ENCODE measurements at places on chromosomes 5 and 9. TPM values are rescaled to one million over a fixed set of nuclear protein-coding genes. Genes with fewer than 3 reads are reported as not detected.

The WDR38 gene
- not detected for total RNA-seq

GRCh38 chr9:134205672-134206310 is 41.4 kb upstream of the RNU6ATAC start:
- no peaks in the 10 kb centered on the region for H3K36me3 ChIP-seq
- no peak for DNase-seq
- no peaks in the 10 kb centered on the region for H3K27me3 ChIP-seq
- H3K4me1 ChIP-seq = peaks cover 16% of the 10 kb centered on the region
- no peak overlapping the region for H3K27ac ChIP-seq

- no peaks in the 10 kb centered on the region for H3K36me3 ChIP-seq
- H3K4me1 ChIP-seq = no peaks in the 10 kb centered on the region
- no peaks in the 10 kb centered on the region for H3K27me3 ChIP-seq
- no peak overlapping the region for H3K27ac ChIP-seq
- DNase-seq = no peak
These were observed 235.1 kb upstream of the ADAMTSL1 start for GRCh38 chr9:18238752-18239447.

The RAD17 gene
- total RNA-seq = 13.3 TPM

- peak overlapping the region; percentile 80 for H3K27ac ChIP-seq
- peak overlapping the region; percentile 81 for H3K4me3 ChIP-seq
These were observed 681 bp downstream of the F2R start for GRCh38 chr5:76716456-76717157.

- no peaks in the 10 kb centered on the region for H3K27me3 ChIP-seq
- H3K4me1 ChIP-seq = peaks cover 55% of the 10 kb centered on the region
These were observed 415.8 kb downstream of the ACTL7B start for GRCh38 chr9:108439947-108440346.

The DAB2 gene
- total RNA-seq = 7.1 TPM

DNA sequence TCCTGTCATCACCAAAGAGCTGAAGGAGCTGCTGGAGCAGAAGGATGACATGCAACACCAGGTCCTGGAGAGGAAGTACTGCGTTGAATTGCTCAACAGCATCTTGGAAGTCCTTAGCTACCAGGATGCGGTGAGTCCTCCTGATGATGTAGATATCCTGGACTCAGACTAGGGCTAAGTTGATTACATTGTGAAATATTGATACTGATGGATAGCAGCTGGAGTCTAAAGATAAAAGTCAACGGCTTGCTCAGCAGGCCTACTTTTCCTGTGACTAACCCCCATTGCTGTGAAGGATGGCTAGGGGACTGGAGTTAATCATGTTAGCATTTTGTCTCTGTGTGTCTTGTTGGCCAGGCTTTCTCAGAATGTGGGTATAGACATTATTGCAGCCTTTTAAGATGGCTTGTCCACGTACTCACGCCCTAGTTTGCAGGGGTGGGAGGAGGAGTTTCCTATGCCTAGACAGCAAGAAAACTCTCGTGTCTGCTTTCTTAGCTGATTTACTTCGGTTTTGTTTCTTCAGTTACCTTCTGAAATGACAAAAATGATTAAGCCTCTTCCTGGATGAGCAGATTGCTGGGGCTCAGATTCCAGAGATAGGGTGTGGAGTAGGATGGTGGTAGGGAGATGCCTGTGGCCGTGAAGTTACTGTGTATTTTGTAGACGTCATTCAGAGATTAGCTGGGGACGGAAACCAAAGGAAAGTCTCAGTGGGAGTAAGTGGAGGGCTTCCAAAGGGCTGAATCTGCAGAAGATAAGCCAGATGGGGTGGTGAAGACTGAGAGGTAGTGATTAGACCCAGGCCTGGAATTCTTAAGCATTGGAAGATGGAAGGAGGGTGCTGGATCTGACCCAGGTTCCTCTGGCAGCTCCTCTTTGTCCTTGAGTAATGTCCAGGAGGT is 166.3 kb downstream of the DOCK2 start:
- H3K27ac ChIP-seq = no peak overlapping the region
- peaks cover 3% of the 10 kb centered on the region for H3K27me3 ChIP-seq
- H3K36me3 ChIP-seq = no peaks in the 10 kb centered on the region
- no peaks in the 10 kb centered on the region for H3K4me1 ChIP-seq
- H3K4me3 ChIP-seq = no peak overlapping the region

- no peak overlapping the region for H3K27ac ChIP-seq
- H3K4me3 ChIP-seq = no peak overlapping the region
- H3K4me1 ChIP-seq = no peaks in the 10 kb centered on the region
- no peaks in the 10 kb centered on the region for H3K27me3 ChIP-seq
These were observed 41.1 kb downstream of the ISOC1 start for GRCh38 chr5:129135633-129136032.

The RAB24 gene
- 70.1 TPM for total RNA-seq

DNA sequence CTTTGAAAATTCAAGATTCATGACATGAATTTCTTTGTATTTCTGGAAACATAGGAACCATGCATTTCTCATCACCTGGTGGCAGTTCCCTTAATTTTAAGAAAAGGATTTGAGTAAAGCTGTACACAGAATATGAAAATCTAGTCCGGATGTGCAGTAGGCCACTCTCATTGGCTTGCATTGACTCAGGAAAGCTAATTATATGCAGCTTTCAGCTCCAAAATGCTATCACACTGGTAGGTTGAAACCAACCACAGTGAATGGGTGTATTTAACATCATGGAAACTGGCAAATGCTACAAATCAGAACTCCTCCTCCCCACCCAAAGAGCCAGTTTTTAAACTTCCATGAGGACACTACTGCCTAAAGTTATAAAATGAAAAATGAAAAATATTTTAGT is 161.6 kb upstream of the FBXL17 start:
- DNase-seq = no peak
- H3K4me1 ChIP-seq = no peaks in the 10 kb centered on the region
- no peaks in the 10 kb centered on the region for H3K36me3 ChIP-seq
- no peak overlapping the region for H3K4me3 ChIP-seq
- no peaks in the 10 kb centered on the region for H3K27me3 ChIP-seq

The DMXL1 gene
- 79.1 TPM for total RNA-seq

The MLANA gene
- 47.4 TPM for total RNA-seq

DNA sequence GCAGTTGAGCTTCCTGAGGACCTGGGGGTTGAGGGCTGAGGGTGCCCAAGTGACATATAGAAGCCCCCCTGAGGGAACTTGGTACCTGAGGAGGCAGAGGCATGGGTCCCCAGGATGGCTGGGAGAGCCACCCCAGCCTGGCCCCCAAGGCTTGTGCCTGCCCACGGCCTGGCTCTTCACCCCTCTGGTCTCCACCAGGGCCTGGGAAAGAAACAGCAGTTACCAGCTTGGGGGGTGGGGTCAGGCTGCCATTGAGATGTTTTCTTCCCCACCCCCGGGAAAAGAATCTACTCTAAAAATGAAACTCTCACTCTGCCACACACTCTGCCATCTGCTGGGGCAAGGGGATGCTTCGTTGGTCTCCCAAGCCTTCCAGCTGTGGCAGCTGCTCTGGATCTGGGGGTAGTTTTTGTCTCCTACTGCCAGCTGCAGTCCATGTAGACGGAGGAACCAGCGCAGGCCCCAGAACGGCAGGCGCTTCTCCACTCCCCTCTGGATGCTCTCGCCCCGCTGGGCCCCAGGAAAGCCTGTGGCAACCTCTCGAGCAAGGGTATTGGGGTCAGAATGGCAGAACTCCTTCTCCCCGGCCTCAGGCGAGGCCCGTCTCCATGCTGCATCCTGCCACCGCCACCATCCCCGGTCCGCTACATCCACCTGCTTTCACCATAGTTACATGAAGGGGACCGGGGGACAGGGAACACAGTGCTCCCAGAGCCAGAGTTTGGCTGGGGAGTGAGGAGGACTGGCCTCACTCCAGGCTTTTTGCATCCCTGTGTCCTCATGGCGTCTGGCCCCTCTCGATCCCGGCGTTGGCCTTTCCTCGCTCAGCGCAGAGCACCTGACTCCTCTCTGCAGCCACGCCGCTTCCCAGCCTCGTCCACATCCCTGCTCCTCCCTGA is 123.5 kb downstream of the DAB2IP start:
- DNase-seq = peak; percentile 56
- H3K27ac ChIP-seq = no peak overlapping the region
- no peaks in the 10 kb centered on the region for H3K4me1 ChIP-seq
- H3K4me3 ChIP-seq = no peak overlapping the region
- H3K36me3 ChIP-seq = peaks cover 85% of the 10 kb centered on the region

The ANGPTL2 gene
- total RNA-seq = 19.2 TPM

DNA sequence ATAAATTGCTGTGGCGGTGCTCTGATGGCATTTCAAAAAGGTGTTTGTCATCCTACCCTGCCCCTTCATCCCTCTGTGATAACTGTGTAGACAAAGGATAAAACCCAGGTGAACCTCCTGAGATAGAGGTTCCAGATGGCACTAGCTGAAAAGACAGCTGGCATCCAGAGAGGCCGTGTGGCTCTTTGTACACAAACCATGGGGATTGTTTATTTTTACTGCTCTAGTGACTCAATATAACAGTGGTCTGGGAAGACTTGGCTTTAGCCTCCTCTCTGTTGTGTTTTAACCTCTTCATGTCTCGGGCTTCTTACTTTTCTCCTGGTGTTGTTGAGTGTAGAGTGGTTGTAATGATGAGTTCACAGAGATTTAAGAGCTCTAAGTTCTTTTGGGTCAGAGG is 48.8 kb downstream of the SH3GL2 start:
- H3K4me3 ChIP-seq = no peak overlapping the region
- H3K27me3 ChIP-seq = no peaks in the 10 kb centered on the region
- no peaks in the 10 kb centered on the region for H3K36me3 ChIP-seq
- H3K27ac ChIP-seq = no peak overlapping the region
- no peaks in the 10 kb centered on the region for H3K4me1 ChIP-seq

DNA sequence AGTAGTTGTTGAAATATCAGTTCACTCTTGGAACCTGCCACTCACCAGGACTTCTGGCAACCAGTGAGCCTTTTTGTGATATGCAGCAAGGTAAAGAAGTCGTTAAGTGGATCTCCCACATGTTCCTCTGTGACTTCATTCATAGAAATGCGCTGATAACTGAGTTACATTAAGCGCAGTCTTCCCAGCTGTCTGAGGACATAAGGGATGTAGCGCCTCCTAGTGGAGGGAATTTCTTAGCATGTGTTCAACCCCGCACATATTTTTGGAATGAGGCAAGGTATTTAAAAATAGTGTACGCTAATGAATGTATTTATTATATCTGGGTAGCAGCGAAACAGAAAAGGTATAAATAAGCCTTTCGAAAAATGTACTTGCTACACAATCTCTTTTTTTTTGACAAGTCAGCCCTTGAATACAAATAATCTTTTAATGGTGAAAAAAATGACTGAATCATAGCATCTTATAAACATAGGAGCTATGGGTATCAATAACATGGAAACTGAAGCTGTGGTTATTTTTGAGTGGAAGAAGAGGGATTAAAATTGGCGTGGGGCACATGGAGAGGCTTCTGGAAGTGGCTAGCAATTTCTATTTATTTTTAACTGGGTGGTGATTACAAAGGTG is 38.0 kb downstream of the PALM2AKAP2 start:
- no peak overlapping the region for H3K27ac ChIP-seq
- DNase-seq = no peak
- no peaks in the 10 kb centered on the region for H3K36me3 ChIP-seq
- H3K4me3 ChIP-seq = no peak overlapping the region
- no peaks in the 10 kb centered on the region for H3K27me3 ChIP-seq
- peaks cover 10% of the 10 kb centered on the region for H3K4me1 ChIP-seq

- no peaks in the 10 kb centered on the region for H3K27me3 ChIP-seq
- H3K27ac ChIP-seq = no peak overlapping the region
- no peaks in the 10 kb centered on the region for H3K36me3 ChIP-seq
- DNase-seq = no peak
- H3K4me1 ChIP-seq = peaks cover 28% of the 10 kb centered on the region
These were observed 26.1 kb downstream of the DAP start for GRCh38 chr5:10734832-10735523.

DNA sequence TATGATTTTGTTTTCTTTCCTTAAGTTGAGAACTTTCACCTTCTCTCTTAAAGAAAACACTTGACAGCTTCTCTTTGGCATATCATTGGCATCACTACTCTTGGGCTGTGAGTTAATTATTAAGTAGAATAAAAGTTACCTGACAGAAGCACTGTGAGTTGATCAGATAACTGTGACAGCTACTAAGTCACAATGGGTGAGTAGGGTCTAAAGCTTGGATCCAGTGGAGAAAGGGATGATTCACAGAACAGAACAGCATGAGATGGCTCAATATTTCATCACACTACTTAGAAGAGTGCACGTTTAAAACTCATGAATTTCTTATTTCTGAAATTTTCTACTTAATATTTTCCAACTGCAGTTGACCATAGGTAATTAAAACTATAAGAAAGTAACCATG is 268.5 kb upstream of the NMUR2 start:
- no peak overlapping the region for H3K4me3 ChIP-seq
- no peaks in the 10 kb centered on the region for H3K36me3 ChIP-seq
- no peaks in the 10 kb centered on the region for H3K27me3 ChIP-seq

The CTSV gene
- 8.3 TPM for total RNA-seq

- no peak overlapping the region for H3K4me3 ChIP-seq
- no peaks in the 10 kb centered on the region for H3K27me3 ChIP-seq
- no peaks in the 10 kb centered on the region for H3K36me3 ChIP-seq
- no peak overlapping the region for H3K27ac ChIP-seq
These were observed 458.6 kb downstream of the ZNF608 start for GRCh38 chr5:124287813-124288212.

The PDZD2 gene
- total RNA-seq = 115 TPM

DNA sequence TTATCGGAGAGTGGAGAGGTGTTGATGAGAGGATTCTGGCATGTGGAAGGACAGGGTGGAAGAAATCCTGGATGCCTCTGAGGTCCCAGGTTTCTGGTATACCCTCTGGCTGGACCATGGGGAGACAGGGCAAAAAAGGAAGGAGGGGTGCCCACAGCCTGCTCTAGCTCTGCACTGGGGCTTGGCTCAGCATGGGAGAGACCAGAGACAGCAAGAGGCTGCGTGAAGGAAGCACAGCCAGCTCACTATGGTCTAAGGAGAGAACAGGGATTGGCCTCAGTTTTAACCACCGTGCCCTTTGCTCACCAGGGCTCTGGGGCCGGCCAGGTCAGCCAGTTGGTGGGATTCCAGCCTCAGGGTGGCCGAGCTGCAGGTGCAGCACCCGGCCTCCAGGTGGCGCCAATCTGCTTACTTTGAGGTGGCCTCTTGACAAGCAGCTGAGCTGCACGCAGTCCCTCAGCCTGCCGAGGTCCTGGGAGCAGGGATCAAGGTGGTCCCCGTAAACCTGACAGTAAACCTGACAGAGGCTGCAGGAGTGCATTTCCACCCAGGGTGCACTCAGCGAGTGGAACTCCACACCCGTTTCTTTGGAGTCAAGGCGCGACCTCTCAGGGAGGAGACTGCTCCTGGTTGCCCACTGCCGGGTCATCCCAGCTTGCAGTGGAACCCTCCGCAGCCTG is 25.0 kb upstream of the SPTLC1 start:
- H3K4me1 ChIP-seq = peaks cover 16% of the 10 kb centered on the region
- no peak overlapping the region for H3K27ac ChIP-seq
- H3K27me3 ChIP-seq = peaks cover 6% of the 10 kb centered on the region
- H3K36me3 ChIP-seq = no peaks in the 10 kb centered on the region
- DNase-seq = peak; percentile 91

The LIX1 gene
- total RNA-seq = 0.13 TPM

- peaks cover 26% of the 10 kb centered on the region for H3K27me3 ChIP-seq
- H3K36me3 ChIP-seq = no peaks in the 10 kb centered on the region
- H3K27ac ChIP-seq = no peak overlapping the region
- H3K4me3 ChIP-seq = no peak overlapping the region
- peak; percentile 68 for DNase-seq
These were observed 106.4 kb downstream of the CACNA1B start for GRCh38 chr9:137984005-137984404.

GRCh38 chr5:439181-439580 is 3.8 kb upstream of the EXOC3 start:
- H3K4me1 ChIP-seq = peaks cover 18% of the 10 kb centered on the region
- DNase-seq = peak; percentile 31
- no peak overlapping the region for H3K4me3 ChIP-seq
- H3K27ac ChIP-seq = no peak overlapping the region
